ENCODE measurements at places on chromosomes 11 and 22. TPM values are rescaled to one million over a fixed set of nuclear protein-coding genes. Genes with fewer than 3 reads are reported as not detected.
A peak's percentile ranks its signal among the peaks of the same experiment; 100 is the strongest.

- no peak overlapping the region for H3K27ac ChIP-seq
- no peaks in the 10 kb centered on the region for H3K4me1 ChIP-seq
- DNase-seq: no peak
These were observed 113.9 kb downstream of the RPS6KA4 start for GRCh38 chr11:64472593-64473455.

DNA sequence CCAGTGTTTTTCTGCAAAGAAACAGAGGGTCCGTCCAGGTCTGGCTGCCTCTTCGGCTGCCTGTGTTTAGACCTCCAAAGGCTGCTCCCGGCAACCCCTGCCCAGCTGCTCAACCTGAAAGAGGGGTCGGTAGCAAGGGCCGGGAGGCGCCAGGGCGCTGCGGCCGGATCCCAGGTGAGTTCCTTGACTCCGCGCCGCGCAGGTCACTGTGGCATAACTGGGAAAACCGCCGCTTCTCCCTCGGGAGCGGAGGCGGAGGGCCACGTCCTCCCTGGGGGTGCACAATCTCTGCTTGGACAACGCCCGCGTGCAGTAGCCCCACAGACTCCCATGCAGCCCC lies 1.0 kb upstream of the BRSK2 start:
- peak overlapping the region; percentile 65 for H3K4me3 ChIP-seq
- no peak overlapping the region for H3K27ac ChIP-seq
- H3K27me3 ChIP-seq: peaks cover 18% of the 10 kb centered on the region
- DNase-seq: no peak
- H3K36me3 ChIP-seq: no peaks in the 10 kb centered on the region
- peaks cover 7% of the 10 kb centered on the region for H3K4me1 ChIP-seq

APOC3 gene
- total RNA-seq: 2,825 TPM

DNA sequence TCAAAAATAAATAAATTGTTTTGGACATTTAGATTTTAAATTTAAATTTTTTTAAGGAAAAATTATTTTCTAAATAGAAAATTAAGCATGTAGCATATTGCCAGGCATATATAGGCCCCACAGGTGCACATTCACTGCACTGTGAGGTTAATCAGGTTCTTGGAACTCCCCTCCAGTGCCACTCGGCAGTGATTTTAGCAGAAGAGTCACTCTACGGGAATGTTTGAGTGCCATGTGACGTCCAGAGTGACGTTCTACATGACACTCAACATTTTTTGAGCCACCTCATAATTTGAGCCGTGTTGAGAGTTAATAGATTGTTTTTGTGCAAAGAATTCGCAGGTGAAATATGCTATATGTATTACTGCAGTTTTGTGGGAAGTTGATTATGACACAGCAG lies 77.4 kb downstream of the SWAP70 start:
- H3K4me1 ChIP-seq: peaks cover 13% of the 10 kb centered on the region
- DNase-seq: no peak
- peak overlapping the region; percentile 73 for H3K27ac ChIP-seq
- H3K36me3 ChIP-seq: no peaks in the 10 kb centered on the region
- no peaks in the 10 kb centered on the region for H3K27me3 ChIP-seq

DNA sequence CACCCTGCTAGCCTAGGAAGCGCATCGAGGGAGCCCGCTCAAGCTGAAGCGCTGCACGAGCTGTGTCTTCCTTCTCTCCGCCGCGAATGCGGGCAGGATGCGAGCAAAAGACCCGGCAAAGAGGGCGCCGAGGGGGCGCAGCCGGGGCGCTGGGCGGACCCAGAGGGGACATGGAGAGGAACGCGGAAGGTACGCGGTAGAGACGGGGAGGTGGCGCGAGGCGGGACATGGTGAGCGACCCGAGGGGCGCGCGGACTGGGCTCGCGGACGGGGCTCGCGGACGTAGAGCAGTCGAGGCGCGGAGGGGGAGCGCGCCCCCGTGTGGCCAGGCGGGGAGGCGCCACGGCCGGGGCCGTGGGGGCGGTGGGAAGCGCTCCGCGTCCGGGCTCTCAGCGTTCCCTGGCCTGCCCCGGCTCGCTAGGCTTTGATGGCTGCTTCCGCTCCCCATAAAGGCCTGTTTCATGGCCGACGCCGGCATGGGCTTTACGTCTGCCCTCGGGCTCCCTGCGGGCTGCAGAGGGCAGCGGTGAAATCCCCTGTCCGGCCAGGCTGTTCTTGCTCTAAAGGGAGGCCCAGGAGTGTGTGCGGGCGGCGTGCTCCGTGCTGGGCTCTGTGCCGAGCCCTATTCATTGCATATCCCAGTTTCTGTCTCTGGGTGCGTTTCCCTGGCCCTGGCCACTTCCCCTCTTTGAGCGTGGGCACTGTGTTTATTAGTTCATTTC lies 31.2 kb upstream of the TRIM29 start:
- no peak overlapping the region for H3K27ac ChIP-seq
- peaks cover 26% of the 10 kb centered on the region for H3K4me1 ChIP-seq
- peaks cover 21% of the 10 kb centered on the region for H3K27me3 ChIP-seq
- peak overlapping the region; percentile 60 for H3K4me3 ChIP-seq
- DNase-seq: peak; percentile 81

- no peaks in the 10 kb centered on the region for H3K36me3 ChIP-seq
- H3K4me1 ChIP-seq: peaks cover 20% of the 10 kb centered on the region
- no peak for DNase-seq
- peaks cover 5% of the 10 kb centered on the region for H3K27me3 ChIP-seq
- no peak overlapping the region for H3K4me3 ChIP-seq
These were observed 122.4 kb downstream of the FEZ1 start for GRCh38 chr11:125373426-125374391.

DNA sequence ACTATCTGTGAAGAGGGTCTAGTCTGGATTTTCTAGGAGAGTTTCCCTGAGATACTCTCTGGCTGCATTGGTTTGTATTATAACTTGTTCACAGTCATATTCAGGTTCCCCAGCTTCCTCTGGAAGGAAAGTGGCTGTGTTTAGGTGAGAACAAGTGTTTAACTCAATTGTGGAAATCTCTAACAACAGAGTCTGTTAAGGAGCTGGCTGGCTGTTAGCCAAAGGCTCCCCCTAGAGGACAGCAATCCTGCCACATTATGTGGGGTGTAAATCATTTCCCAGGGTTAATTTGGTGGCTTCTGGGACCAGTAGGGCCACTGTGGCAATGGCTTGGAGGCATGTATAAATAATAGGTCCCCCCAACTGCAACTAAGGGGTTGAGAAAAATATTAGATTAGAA lies 18.4 kb downstream of the MS4A6E start:
- DNase-seq: peak; percentile 61
- H3K27me3 ChIP-seq: no peaks in the 10 kb centered on the region
- H3K4me1 ChIP-seq: no peaks in the 10 kb centered on the region
- no peaks in the 10 kb centered on the region for H3K36me3 ChIP-seq

DNA sequence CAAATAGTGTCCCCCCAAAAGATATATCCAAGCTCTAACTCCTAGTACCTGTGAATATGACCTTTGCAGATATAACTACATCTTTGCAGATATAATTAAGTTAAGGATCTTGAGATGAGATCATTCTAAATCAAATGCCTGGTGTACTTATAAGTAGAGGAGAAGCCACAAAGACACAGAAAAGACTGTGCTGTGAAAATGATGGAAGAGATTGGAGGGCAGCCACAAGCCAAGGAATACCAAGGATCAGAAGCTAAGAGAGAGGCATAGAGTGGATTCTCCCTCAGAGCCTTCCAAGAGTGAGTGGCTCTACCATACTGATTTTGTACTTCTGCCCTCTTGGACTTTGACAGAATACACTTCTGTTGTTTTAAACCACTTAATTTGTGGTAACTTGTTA lies 7.5 kb upstream of the CAVIN3 start:
- H3K4me3 ChIP-seq: no peak overlapping the region
- H3K27ac ChIP-seq: no peak overlapping the region
- DNase-seq: no peak

SYCE3 gene
- not detected for total RNA-seq

DNA sequence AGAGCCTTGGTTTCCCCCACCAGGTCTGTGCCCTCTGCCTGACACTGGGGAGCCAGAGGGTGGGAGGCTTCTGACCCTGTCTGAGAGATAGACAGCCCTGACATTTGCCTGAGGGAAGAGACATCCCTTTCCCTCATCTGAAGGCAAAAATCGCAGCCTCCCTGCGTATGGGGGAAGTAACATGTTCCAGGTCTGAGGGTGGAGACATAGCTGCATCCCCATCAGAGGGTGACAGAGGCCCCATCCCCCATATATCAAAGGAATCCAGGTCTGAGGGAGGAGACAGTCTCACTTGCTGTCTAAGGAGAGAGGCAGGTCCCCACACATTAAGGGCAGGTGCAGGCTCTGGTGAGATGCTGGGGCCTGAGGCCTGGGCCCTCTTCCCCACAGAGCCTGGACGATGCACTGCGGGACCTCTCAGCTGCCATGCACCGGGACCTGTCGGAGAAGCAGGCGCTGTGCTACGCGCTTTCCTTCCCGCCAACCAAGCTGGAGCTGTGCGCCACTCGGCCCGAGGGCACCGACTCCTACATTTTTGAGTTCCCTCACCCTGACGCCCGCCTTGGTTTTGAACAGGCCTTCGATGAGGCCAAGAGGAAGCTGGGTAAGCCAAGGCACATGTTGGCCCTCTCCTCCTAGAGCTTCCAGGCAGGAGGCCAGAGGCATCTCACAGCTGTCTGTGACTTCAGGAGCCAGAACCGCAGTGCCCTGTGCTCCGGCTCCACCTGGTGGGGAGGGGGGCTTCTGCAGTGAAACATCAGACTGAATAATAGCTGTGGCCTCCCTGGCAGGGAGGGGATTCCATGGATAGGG lies 16.1 kb upstream of the RELT start:
- no peak overlapping the region for H3K27ac ChIP-seq
- peak; percentile 43 for DNase-seq
- H3K36me3 ChIP-seq: no peaks in the 10 kb centered on the region
- H3K4me1 ChIP-seq: no peaks in the 10 kb centered on the region
- no peaks in the 10 kb centered on the region for H3K27me3 ChIP-seq

- DNase-seq: peak; percentile 87
- no peaks in the 10 kb centered on the region for H3K36me3 ChIP-seq
- peak overlapping the region; percentile 26 for H3K4me3 ChIP-seq
- peaks cover 27% of the 10 kb centered on the region for H3K4me1 ChIP-seq
These were observed 921 bp downstream of the C1QTNF5 start for GRCh38 chr11:119339589-119340334.

- no peaks in the 10 kb centered on the region for H3K36me3 ChIP-seq
- no peak overlapping the region for H3K4me3 ChIP-seq
- H3K4me1 ChIP-seq: no peaks in the 10 kb centered on the region
- DNase-seq: no peak
- H3K27ac ChIP-seq: no peak overlapping the region
These were observed 40.7 kb downstream of the LMO1 start for GRCh38 chr11:8222820-8223512.

DDTL gene
- total RNA-seq: not detected

DNA sequence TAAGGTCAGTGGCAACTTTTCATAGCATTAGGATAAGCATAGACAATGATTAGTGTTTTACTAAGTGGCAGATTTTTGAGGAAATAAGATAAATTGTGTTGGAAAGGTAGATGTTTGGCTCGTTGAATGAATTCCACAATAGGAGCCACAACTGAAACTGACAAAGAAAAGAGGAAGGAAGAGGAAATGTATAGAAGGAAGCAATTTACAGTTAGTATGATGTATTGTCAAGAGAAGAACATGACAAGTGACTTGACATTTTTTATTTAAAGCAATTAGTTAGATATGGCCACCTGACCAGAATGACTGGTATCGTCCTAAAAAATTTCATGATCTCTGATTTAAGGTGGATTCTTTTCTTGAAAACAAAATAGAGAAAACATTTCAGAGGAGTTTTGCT lies 3.1 kb upstream of the RAG2 start:
- H3K27ac ChIP-seq: no peak overlapping the region
- no peaks in the 10 kb centered on the region for H3K36me3 ChIP-seq
- H3K4me1 ChIP-seq: no peaks in the 10 kb centered on the region
- no peaks in the 10 kb centered on the region for H3K27me3 ChIP-seq
- no peak overlapping the region for H3K4me3 ChIP-seq
- no peak for DNase-seq

DNA sequence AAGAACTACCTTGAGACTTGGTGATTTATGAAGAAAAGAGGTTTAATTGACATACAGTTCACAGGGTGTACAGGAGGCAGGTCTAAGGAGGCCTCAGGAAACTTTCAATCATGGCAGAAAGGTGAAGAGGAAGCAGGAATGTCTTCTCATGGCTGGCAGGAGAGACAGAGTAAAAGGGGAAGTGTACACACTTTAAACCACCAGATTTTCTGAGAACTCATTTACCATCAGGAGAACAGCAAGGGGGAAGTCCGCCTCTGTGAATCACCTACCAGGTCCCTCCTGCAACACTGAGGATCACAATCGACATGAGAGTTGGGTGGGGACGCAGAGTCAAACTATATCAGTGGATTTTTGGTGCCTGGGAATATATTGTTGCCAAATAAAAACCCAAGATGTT lies 40.3 kb upstream of the OR5D13 start:
- no peak for DNase-seq
- no peak overlapping the region for H3K27ac ChIP-seq
- H3K36me3 ChIP-seq: no peaks in the 10 kb centered on the region
- no peaks in the 10 kb centered on the region for H3K4me1 ChIP-seq
- H3K4me3 ChIP-seq: no peak overlapping the region
- H3K27me3 ChIP-seq: no peaks in the 10 kb centered on the region

MORC2 gene
- total RNA-seq: 24.0 TPM

GRCh38 chr22:28424427-28425080 lies 255.1 kb downstream of the TTC28 start:
- no peaks in the 10 kb centered on the region for H3K27me3 ChIP-seq
- H3K4me1 ChIP-seq: peaks cover 7% of the 10 kb centered on the region
- H3K36me3 ChIP-seq: no peaks in the 10 kb centered on the region
- H3K4me3 ChIP-seq: no peak overlapping the region
- DNase-seq: no peak

OR5B21 gene
- not detected for total RNA-seq
